ENCODE measurements at places on chromosomes 7 and 10. TPM values are rescaled to one million over a fixed set of nuclear protein-coding genes. Genes with fewer than 3 reads are reported as not detected.

The PYROXD2 gene
- total RNA-seq, result 14.5 TPM

The ARMH3 gene
- 8.1 TPM for total RNA-seq

The NFKB2 gene
- total RNA-seq, result 14.9 TPM

The PIK3AP1 gene
- 0.74 TPM for total RNA-seq

The CALML5 gene
- total RNA-seq, result not detected

The ABCB4 gene
- total RNA-seq, result 3.4 TPM

All from smooth muscle cell of bladder (primary cell).